Activated CD4-positive, alpha-beta T cell treated with anti-CD3 and anti-CD28 coated beads, Interleukin-2, amount 10 ng/mL, durations not matched to agents 24 days and 14 days (primary cell): ENCODE measurements at places on chromosomes 11 and 22.
A peak's percentile ranks its signal among the peaks of the same experiment; 100 is the strongest.

DNA sequence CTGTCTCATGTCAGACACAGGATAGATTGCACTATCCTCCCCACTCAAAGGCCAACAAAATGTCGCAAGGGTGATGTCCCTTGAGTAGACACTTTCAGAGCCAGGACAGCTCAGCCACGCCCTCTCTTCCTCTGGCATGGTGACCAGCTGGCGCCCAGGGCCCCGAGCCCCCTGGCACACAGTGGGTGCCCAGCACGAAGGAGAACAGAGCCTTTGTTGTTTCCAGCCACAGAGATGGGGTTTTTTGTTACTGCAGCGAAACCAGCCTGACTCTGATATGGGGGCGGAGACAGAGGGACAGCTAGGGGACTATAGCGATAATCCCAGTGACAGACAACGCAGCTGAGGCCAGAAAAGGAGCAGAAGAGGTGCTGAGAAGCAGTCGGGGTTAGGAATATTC lies 23.3 kb upstream of the CCND1 start:
- no peak for DNase-seq

DNA sequence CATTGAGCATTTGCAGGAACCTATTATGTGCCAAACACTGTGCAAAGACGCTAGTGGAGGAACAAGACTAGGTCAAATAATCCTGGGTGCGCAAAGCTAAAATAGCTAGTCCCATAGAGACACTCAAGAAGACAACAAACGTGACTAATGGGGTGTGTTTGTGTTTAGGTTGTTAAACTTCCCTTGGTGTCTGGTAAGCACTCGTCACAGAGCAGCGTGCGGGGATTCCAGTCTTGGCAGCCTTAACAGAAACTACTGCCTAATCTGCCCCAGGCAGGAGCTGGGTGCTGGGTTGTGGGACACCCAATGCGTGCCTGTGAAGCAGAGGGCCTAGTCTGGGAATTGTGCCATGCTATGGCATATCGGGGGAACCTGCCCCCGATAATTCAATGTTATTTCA lies 10.8 kb upstream of the CALCB start:
- no peak for DNase-seq

- peak; percentile 68 for DNase-seq
Measured at GRCh38 chr22:23784215-23784732, 2.5 kb upstream of the SMARCB1 start.

DNA sequence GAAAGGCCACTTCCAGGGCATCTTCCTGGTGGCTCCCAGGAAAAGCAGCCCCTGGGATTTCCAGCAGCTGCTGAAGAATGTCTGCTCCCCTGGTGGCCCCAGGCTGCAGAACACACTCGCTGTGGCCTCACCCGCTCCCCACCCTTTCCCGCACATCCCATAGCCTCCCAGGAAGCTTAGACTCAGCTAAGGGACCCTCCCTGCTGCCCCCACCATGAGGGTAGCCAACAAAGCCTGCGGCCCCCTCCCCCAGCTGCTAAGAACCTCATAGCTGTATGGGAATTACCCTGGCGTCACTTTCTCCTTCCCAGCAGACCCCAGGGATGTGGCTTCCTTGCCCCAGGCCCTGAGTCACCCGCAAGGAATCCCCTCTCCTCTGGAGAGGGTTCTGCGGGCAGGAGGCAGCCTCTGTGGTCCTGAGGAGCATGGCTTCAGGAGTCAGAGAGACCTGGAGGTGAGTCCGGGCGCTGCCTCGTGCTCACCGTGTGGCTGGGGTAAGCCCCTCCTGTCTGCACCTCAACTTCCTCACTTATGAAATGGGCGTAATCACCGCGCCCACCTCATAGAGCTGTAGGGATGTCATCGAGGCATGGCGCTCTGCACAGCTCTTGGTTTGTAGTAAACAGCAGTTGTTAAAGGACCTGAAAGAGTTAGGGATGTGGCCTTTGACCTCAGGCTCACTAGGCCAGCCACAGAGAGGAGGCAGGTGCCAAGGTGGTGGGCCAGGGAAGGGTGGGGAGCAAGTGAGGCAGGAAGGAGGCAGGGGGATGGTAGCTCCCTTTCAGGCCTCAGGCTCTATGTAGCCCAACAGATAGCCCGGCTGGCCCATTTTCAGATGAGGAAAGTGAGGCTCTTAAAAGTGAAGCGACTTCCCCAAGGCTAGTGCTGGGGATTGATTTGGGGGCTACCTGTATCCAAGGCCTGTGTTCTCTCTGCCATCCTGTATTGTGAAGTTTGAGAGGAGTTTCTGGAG lies 71.2 kb downstream of the LRRC32 start:
- DNase-seq, result no peak

DNA sequence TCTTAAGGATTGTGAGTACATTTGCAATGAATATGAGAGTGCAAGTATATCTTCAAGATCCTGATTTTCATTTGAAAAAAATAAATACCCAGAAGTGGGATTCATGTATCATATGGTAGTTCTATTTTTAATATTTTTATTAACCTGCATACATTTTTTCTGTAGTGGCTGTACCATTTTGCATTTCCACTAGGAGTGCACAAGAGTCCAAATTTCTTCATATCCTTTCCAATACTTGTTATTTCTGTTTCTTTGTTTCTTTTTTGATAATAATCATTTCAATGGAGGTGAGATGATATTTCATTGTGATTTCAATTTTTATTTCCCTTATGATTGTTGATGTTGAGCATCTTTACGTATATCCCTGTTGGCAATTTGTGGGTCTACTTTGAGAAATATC lies 759.8 kb upstream of the CNTN5 start:
- no peak for DNase-seq

GRCh38 chr11:4559527-4560440 lies 14.8 kb downstream of the OR52M1 start:
- no peak for DNase-seq

GRCh38 chr11:82978422-82979099 lies 77.0 kb downstream of the DDIAS start:
- DNase-seq, result peak; percentile 66

GRCh38 chr11:65444314-65445051 lies 21.9 kb downstream of the NEAT1 start:
- no peak for DNase-seq

DNA sequence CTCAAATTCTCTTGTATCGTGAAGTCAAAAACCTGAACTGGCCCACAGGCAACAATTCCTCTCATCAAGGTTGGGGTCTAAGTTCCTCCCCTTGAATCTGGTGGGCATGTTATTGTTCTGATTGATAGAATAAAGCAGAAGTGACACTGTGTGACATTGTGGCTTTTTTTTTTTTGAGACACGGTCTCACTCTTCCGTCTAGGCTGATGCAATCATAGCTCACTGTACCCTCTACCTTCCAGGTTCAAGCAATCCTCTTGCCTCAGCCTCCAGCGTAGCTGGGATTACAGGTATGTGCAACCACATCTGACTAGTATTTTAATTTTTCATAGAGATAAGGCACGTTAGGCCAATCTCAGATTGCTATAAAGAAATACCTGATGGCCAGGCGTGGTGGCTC lies 8.9 kb upstream of the PELI3 start:
- DNase-seq, result no peak

DNA sequence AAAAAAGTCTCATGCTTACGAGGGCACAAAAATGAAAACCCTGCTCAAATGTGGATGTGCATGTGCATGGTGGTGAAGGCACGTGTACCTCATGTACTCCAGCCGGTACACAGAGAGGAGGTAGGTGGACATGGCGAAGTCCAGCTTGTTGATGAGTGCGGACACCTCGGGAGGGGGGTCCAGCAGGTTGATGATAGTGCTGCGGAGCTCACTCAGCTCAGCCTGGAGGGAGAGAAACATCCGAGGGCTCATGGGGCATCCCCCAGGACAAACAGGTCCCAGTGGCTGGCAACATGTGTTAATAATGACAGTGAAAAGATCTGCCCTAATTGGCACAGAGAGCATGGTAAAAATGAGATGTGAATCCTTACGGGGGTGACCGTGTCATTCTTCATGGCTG lies 9.2 kb upstream of the SERPIND1 start:
- DNase-seq, result no peak

GRCh38 chr11:8652140-8652539 lies 30.3 kb downstream of the TRIM66 start:
- no peak for DNase-seq

DNA sequence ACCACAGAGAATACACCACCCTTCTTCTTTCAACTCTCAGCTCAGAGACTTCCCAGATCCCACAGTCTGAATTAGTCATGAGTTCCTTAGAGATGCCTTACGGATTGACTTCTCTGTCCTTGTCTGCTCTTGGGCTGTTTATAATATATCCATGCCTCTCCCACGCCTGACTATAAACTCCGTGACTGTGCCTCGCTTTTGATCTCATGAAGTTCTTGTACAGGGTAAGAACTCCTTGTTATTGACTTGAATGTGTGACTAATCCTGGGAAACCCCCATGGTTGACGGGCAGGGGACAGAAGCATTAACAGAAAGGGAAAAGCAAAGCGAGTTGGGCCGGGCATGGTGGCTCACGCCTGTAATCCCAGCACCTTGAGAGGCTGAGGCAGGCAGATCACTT lies 62.4 kb upstream of the POU2AF1 start:
- no peak for DNase-seq

- DNase-seq, result no peak
Measured at GRCh38 chr22:32076761-32077084, 33.7 kb downstream of the SLC5A1 start.

DNA sequence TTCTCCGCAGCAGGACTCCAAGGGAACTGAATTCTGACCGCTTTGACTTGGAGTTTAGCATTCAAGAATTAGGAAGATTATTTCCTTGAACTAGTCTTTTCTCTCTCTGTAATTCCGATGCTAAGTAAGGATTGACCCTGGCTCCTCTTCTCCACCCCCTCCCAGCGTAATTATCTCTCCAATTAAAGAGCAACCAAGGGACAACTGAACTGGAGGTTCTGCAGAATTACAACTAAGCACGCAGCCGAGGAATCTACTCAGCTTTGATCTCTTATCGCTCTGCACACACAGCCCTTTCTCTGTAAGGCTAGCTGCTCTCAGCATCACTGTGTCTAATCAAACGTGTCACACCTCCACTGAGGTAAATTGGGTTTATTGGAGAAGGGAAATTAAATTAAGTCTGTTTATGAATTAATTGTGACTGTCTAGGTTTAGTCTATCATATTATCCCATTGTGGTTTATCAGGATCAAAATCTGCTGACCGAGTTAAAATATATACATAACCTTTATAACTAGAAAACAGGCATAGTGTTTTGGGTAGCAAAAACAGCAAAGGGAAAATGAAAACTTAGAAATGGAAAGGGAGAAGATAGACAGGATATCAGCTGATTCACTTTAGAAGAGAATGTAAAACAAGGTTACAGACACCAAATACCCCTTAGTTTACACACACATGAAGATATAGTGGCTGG lies 241.3 kb upstream of the LARGE1 start:
- no peak for DNase-seq

DNA sequence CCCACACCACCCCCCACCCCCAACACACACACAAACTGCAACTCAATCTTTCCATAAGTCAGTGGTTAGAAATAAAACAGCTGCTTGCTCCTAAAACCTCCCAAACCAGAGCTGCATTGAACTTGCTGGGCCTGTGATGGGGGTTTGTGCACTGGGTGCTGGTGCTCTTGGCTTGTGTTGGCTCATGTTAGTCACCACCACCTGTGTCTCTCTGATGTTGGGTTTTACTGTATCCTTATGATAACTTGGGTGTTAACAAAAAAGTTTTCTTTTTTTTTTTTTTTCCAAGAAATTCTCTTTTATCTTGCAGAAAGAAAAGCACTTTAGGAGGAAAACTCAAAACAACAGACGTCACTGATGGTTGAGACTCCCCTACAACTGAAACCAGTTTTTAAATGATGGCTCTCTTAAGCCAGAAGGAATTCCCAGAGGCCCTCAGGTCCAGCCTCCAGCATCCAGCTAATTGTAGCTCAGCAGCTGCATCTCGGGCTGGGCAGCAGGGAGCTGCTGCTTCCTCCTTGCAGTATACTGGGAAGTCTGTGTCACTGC lies 79.9 kb upstream of the DRD2 start:
- no peak for DNase-seq

DNA sequence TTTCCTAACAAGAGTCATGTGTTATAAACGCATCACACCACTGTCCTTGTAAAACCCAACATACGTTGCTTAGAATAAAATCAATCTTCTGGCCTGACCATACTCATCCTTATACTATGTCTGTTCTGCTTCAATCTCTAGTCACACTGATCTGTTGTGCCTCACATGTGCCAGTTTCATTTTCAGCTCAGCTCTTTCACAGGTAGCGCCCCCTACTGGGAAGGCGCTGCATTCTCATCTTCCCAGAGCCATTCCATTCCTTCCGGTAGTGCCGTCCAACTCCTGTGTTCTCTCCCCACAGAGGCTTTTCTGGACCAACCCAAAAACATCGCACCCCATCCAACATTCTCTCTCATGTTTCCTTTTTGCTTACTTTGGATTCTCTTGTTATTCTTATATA lies 22.2 kb downstream of the CASP5 start:
- DNase-seq, result peak; percentile 86
